ENCODE measurements at places on chromosomes 11 and 22. TPM values are rescaled to one million over a fixed set of nuclear protein-coding genes. Genes with fewer than 3 reads are reported as not detected.

TRIM34 gene
- total RNA-seq: 6.9 TPM

DNA sequence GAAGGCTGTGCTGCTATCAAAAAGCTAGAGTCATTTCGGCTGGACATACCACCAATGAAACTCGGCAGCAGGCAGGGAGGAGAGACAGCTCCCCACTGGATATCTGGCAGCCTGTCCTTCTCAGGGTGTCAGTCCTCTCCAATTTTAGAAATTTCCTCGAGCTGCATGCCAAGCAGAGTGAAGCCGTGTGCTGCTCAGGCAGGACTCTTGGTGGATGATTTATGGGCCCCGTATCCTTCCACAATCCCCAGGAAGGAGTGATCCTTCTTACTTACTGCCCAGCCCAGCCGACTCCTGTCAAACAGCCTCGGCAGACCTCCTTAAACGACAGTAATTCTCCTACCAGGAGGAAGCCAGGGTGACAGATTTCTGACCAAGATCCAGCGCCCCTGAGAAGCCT is 410.4 kb downstream of the TENM4 start:
- no peak overlapping the region for H3K4me3 ChIP-seq
- no peaks in the 10 kb centered on the region for H3K27me3 ChIP-seq
- peaks cover 11% of the 10 kb centered on the region for H3K4me1 ChIP-seq
- no peak overlapping the region for H3K27ac ChIP-seq
- DNase-seq: no peak
- no peaks in the 10 kb centered on the region for H3K36me3 ChIP-seq

- H3K4me3 ChIP-seq: no peak overlapping the region
- H3K36me3 ChIP-seq: no peaks in the 10 kb centered on the region
- H3K27ac ChIP-seq: no peak overlapping the region
- no peak for DNase-seq
- no peaks in the 10 kb centered on the region for H3K4me1 ChIP-seq
These were observed 1470.5 kb downstream of the BRD1 start for GRCh38 chr22:48357196-48357595.

DNA sequence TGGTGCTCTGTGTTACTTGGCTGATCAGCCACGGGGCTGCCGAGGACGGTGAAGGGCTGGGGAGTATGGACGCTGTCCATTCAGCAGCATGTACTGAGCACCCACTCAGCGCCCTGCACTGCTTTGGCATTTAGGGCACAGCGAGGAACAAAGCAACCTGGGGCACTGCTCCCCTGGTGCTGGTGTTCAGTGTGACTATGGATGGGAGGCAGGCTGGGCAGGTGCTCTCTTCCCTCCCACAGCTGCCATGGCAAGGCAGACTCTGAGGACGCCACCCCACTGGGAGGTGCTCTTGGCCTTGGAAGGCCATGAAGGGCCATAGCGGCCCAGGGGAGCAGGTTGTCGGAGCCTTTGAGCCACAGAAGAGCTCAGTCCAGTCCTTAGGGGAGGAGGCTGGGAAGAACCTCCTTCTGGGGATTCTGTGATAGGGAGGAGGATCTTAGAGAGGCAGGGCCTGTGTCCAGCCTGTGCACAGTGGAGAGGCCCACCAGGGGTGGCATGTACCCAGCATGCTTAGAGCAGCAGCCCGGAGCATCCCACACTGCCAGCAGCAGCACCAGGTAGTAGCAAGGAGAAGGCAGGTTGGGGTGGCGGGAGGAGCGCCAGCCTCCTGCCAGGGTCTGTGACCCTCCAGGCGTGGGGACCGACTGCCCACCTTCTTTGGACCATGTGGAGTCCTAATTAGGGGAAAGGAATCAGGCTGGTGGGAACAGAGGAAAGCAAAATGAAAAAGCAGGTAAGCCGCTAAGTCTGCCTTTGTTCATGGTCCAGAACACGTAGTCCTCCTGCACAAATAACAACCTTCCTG is 141.8 kb downstream of the MPPED1 start:
- no peaks in the 10 kb centered on the region for H3K36me3 ChIP-seq
- no peak overlapping the region for H3K4me3 ChIP-seq
- H3K27ac ChIP-seq: no peak overlapping the region
- no peaks in the 10 kb centered on the region for H3K4me1 ChIP-seq
- DNase-seq: peak; percentile 79

CD248 gene
- total RNA-seq: 45.2 TPM

DNA sequence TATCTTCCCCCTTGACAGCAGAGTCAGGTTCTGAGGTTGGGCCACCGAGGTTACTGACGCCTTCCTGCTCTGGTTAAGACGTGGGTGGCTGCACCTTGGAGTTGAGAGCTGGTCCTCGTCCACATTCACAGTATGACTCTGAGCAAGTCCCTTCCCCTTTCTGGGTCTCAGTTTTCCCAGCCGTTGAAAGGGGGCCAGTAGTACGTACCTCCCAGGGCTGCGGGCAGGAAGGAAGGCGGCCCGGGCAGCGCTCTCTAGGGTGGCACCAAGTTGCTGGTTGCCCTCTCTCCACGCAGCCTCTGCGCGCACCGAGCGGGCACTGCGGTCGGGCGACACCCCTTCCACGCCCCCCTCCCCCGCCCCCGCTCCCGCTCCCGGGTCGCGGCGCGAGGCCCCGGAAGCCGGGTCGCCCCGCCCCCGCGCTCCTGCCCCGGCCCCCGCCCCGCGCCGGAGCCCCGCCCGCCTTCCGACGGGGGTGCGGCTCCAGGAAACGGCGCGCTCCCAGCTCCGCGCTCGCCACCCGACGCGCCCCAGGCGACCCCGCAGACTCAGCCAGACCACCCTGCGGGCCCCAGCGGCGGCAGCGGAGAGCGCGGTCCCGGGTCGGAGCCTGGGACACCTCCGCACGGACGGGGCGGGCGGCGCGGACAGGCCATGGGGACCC is at the start of gene EHBP1L1:
EHBP1L1 (plus strand) TSS at position 486 of the 664 bp plus-strand sequence. CDS start 250 bp downstream, outside the sequence.
- peak within 1 kb of the TSS; percentile 93 for H3K27ac ChIP-seq
- no peaks in the 10 kb centered on the region for H3K27me3 ChIP-seq
- H3K36me3 ChIP-seq: peaks cover 15% of the 10 kb centered on the region

DNA sequence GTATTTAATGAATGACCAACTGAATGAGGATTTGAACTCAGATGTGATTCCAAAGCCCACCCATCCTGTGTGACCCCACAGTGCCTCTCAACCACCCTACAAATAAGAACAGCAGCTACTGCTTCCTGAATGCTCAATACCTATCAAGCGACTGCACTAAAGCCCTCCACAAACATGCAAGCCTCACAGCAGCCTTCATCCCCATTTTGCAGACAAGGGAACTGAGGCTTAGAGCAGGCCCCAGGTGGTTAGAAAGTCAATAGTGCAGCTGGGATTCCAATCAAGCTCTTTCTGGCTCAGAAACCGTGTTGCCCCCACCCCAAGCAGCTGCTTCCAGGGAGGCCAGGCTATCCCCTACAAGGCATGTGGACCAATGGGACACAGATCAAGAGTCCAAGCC is 57.2 kb downstream of the SMCO4 start:
- no peaks in the 10 kb centered on the region for H3K36me3 ChIP-seq
- no peaks in the 10 kb centered on the region for H3K27me3 ChIP-seq
- H3K4me1 ChIP-seq: peaks cover 8% of the 10 kb centered on the region
- H3K27ac ChIP-seq: no peak overlapping the region
- no peak for DNase-seq

DNA sequence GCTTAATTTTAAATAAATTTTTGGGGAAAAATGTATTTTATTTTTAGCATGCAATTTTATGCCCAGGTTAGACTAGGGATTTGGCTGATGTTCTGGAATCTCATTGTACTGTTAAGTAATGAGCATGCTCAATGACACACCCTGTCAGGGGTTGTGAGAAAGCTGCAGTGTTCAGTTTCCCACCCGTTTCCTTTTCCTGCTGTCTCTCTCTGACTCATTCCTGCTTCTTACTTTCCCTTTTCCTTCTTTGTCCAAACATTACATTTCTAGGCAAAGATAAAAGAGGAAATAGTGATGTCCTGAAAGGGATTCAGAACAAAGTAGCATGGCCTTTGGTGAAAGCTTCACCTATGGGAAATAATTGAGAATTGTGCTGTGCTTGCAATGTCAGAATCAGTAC is 22.7 kb downstream of the OOSP3 start:
- no peak overlapping the region for H3K4me3 ChIP-seq
- H3K36me3 ChIP-seq: no peaks in the 10 kb centered on the region
- DNase-seq: no peak
- no peaks in the 10 kb centered on the region for H3K27me3 ChIP-seq

- H3K27me3 ChIP-seq: no peaks in the 10 kb centered on the region
- no peak overlapping the region for H3K27ac ChIP-seq
- no peak for DNase-seq
- H3K4me3 ChIP-seq: no peak overlapping the region
- H3K4me1 ChIP-seq: peaks cover 12% of the 10 kb centered on the region
These were observed 20.9 kb upstream of the KIAA0930 start for GRCh38 chr22:45261407-45262088.

DUSP8 gene
- 2.9 TPM for total RNA-seq

DNA sequence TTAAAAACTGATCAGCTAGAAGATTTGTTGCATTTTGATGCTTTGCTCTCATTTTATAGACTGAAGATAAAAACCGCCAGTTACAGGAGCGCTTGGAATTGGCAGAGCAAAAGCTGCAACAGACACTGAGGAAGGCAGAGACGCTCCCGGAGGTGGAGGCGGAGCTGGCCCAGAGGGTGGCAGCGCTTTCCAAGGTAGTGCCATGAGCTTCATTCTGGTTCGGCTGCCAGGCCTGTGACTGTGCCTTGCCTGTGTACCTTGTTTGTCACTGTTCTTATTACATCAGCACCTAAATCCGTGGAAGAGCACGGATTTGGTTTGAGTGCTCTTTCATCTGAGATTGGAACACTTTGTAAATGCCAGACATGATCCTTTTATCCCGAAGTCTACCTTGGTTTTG is 61.4 kb downstream of the PPFIA1 start:
- no peak overlapping the region for H3K27ac ChIP-seq
- no peak overlapping the region for H3K4me3 ChIP-seq
- H3K27me3 ChIP-seq: no peaks in the 10 kb centered on the region
- peaks cover 76% of the 10 kb centered on the region for H3K36me3 ChIP-seq

GRCh38 chr22:44331881-44332714 is 19.3 kb upstream of the SHISAL1 start:
- peaks cover 10% of the 10 kb centered on the region for H3K4me1 ChIP-seq
- no peaks in the 10 kb centered on the region for H3K27me3 ChIP-seq
- no peak for DNase-seq
- peak overlapping the region; percentile 17 for H3K27ac ChIP-seq

POU2AF3 gene
- 3.2 TPM for total RNA-seq

DNA sequence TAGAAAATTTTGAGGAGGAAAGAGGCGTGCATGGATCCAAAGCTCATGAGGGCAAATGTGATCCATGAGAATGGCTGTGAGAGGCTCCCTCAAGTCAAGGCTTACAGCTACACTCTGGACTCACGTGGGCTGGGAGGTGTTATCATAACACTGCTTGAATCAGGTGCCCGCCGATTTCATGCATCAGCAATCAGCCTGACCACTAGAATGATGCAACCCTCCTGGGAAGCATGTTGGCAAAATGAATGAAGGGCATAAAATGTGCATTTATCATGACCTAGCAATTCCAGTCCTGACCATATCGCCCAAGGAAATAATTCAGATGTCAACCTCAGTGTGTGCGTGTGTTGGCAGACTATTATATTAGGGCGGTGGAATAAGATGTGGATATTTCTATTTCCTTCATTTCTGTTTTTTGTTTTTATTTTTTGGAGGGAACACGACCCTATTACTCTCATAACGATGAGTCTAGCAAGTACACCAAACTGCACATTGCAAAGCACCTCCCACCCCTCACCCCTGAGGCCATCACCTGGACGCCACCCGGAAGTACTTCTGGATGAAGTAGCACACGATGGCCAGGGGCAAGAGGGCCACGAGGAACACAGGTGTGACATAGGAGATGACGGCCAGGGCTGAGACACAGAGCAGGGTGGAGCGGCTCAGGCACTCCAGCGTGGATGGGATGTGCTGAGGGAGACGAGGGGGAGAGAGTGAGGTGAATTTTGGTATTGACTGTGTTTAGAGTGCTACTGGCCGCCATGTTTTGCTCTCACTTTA is 15.7 kb upstream of the KCNJ11 start:
- H3K4me3 ChIP-seq: no peak overlapping the region
- no peak for DNase-seq
- no peaks in the 10 kb centered on the region for H3K27me3 ChIP-seq

GRCh38 chr11:133477251-133477625 is 55.1 kb downstream of the OPCML start:
- H3K4me1 ChIP-seq: no peaks in the 10 kb centered on the region
- H3K27ac ChIP-seq: no peak overlapping the region
- no peaks in the 10 kb centered on the region for H3K36me3 ChIP-seq

DDT gene
- total RNA-seq: 167 TPM
